Kidney tubule cell (primary cell): ENCODE measurements at places on chromosomes 11 and 22.

DNA sequence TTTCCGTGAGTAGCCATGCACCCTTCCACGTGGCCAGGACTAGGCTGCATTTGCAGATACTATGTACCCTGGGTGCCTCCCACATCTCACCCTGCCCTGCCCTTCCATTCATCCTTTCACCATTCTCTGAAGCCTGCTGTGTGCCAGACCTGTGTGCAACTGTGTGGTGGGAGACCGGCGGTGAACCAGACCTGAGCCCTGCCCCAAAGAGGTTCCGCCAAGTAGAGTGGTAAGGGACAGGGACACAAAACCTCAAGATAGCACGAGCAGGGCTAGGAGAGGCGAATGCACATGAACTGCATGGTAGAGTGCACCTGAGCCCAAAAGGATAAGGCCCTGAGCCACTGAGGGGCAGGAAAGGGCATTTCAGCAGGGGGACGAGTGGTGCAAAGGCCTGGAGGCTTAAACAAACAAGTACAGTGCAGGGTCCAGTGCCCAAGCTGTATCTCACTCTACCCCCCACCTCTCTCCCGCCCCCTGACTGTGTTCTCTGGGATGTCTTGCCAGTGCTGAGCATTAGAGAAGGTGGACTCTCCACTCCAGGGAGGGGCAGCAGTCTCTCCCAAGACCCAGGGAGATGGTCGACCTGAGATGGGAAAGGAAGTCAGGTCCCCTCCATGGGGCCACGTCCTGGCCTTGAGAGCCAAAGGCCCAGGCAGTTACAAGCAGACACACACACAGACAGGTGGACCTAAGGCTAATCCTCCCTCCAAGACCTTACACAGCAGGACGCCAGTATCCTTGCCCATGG, 14.1 kb upstream of the ARAP1 start:
- no peak for DNase-seq

- no peak for DNase-seq
Measured at GRCh38 chr11:119874660-119875238, 145.7 kb upstream of the NECTIN1 start.

DNA sequence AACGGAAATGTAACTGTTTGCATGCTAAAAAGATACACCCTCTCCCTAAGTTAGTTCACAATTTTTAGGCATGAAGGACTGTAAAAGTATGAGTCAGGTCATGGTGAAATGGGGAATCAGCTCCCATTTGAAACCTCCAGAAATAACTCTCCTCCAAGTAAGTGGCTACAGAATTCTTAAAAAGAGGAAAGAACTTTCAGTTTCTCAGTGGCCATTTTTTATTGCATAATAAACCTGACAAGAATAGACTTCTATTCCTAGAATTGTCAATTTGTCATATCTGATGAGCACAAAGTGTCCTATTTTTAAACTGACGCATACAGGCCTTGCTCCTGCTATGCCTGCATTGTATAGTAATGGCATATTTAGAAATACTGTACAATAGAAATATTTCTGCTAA, 612.2 kb downstream of the CNTN5 start:
- DNase-seq = no peak

GRCh38 chr11:44162662-44163061, 67.2 kb downstream of the EXT2 start:
- DNase-seq = no peak

DNA sequence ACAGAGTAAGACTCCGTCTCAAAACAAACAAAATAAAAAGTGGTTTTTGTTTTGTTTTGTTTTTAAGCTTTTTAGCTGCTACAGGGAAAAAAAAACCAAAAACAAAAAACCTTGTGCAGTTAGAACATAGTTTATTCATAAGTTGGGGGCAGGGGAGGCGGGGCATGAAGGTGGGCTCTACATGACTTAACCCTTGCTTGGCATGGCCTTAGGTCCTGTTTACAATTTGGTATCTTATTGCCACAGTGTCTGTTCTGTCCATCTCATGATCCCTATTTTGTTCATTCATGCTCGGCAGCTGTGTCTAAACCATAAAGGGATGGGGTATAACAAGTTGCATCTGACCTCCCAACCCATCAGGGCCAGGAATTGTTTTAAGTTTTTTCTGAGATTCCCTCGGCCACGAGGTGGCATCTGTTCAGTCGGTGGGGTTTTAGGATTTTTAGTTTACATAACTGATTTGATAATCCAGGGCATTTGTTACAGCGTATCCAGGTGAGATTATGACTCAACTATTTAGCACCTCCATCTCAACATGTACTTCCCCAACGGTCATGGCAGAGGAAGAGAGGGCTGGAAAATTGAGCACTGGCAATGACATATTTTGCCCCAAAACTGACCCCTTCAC, 6.9 kb downstream of the AP5B1 start:
- DNase-seq = no peak

DNA sequence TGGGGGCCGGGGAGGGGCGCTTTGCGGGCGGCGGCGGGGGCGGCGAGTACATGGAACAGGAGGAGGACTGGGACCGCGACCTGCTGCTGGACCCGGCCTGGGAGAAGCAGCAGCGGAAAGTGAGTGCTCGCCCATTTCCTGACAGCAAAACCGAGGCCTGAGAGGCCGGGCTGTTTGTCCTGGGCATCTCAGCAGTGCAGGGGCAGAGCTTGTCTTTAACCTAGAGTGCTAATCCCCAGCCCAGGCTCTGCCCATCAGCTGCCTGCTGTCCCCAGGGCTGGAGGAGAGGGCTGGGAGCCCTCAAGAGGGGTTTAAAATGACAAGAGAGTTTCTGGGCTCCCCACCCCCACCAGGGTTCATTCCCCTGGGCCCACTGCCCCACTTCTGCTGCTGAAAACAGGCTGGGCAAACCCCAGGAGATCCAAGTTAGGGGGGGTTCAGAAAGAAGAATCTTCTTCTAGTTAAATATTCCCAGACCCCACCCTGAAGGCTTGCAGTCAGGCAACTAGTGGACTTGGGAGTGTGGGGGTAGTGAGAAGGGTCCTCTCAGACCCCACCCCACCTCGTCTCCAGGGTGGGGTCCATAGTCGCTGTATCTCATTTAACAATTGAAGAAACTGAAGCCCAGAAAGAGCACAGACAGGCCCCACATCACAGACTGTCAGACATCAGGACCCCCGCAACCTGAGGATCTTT, 411 bp downstream of the ACTN3 start:
- DNase-seq = no peak

DNA sequence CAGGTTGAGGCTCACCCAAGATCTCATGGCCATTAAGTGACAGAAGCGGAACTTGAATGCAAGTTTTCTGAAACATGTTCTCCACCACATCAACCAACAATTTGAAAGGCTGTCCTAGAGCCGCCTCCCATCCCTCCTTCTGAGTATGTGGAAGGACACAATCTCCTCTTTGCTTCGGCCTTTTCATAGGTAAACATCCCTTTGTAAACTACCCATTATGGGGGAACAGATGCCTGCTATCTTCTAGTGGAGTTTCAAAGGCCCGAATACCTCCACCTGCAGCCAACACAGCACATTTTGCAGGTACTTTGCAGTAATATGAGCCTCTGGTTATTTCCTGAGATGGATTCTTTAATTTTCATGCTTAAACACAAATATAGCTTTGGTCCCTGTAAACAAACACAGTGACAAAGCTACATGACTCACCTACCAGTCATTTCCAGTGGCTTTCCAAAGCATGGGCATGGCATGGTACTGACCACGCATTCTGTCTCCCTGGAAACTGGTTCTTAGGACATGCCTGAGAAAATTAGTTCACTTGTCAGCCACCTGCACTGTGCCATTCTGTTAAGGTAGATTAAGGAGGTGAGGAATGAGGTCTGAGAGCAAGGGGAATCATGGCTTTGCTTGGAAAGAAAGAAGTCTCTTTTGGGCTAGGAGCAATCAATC, 60.2 kb downstream of the EHF start:
- peak; percentile 97 for DNase-seq

DNA sequence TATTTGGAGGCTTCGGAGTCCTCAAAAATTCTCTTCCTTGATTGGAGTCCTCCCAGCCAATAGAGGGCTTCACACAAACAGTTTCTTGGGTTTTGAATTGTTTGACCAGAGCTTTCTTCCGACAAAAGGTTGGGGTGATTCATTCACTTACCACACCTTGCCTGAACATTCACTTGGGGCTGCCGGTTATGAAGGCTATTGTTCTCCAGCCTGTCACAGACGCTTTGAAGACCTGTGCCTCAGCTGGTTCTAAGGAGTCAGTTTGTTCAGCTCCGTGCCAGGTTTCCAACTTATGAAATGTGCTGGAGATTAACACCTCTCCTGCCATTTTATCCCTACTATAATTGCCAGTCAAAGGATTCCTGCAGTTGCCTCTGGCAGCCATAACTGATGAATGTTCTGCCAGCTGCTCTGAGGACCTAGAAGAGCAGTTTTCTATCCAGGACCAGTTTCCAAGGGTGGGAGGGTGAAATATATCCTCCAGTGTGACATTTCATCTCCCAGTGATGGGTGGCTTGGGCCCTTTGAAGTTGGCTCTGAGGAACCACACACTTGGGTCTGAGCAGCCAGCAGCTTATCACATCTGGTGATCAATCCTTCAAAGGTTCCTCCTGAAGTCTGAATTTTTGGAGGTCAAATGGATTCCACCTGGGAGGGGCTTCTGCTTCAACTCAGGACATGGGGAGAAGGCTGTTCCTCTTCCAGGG, 31.4 kb downstream of the LIMK2 start:
- DNase-seq = peak; percentile 61

- no peak for DNase-seq
Measured at GRCh38 chr22:50620593-50621355, 7.2 kb downstream of the ARSA start.

- peak; percentile 46 for DNase-seq
Measured at GRCh38 chr11:27700351-27701301, at the start of gene BDNF. BDNF (minus strand) TSS chr11:27700455; CDS start chr11:27658564, 41,891 bp downstream.

DNA sequence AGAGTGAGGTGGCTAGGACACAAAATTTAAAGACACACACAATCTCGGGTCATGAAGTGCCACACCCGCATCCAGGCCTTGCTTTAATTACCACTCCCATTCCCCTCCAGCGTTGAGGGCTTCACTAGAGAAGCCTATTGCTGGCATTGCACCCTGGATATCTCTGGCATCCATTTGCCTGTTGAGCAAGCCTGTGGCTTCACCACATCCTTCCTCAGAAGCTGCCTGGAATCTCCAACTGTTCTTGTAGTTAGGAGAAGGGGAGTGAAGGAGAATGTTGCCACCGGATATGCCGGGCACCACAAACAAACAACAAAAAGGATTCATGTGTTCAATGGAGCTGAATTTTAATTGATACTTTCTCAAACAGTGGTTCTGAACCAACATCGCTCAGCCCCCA, 34.4 kb upstream of the RCN1 start:
- DNase-seq = no peak
